ENCODE measurements at places on chromosomes 6 and 20. TPM values are rescaled to one million over a fixed set of nuclear protein-coding genes. Genes with fewer than 3 reads are reported as not detected.

Gene OR14J1
- not detected for total RNA-seq

Gene MLIP
- total RNA-seq: not detected

Gene ULBP1
- 0.55 TPM for total RNA-seq

Gene YTHDF1
- 39.3 TPM for total RNA-seq

Gene RBBP8NL
- not detected for total RNA-seq

Gene KCNK15
- total RNA-seq: not detected

Gene DLL1
- total RNA-seq: 0.55 TPM

Gene VIP
- total RNA-seq: not detected

Gene RGS17
- total RNA-seq: not detected

Gene BPIFB1
- total RNA-seq: not detected

Gene CGA
- total RNA-seq: not detected

Gene TRIM15
- total RNA-seq: not detected
